ENCODE measurements at places on chromosomes 16 and 17.

GRCh38 chr16:71903608-71904007, 8.3 kb downstream of the IST1 start:
- DNase-seq = no peak

GRCh38 chr16:84775262-84775810, 44.4 kb upstream of the CRISPLD2 start:
- DNase-seq = no peak

DNA sequence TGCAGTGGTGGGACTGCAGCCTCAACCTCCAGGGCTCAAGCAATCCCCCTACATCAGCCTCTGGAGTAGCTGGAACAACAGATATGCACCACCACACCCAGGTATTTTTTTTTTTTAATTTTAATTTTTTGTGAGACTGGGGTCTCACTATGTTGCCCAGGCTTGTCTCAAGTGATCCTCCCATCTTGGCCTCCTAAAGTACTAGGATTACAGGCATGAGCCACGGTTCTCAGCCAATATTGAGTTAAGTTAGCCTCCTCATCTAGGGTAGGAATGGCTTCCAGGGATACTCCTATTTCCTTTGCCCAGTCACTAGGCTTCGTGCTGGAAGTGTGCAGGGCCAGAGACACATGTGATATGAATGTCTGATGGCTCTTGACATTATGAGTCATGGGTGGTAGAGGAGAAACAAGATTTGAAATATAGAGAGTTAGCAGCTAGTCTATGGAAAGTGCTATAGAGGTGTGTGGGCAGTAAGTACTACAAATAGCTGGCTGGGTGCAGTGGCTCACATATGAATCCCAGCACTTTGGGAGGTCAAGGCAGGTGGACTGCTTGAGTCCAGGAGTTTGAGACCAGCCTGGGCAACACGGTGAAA, 8.0 kb upstream of the HES7 start:
- no peak for DNase-seq

DNA sequence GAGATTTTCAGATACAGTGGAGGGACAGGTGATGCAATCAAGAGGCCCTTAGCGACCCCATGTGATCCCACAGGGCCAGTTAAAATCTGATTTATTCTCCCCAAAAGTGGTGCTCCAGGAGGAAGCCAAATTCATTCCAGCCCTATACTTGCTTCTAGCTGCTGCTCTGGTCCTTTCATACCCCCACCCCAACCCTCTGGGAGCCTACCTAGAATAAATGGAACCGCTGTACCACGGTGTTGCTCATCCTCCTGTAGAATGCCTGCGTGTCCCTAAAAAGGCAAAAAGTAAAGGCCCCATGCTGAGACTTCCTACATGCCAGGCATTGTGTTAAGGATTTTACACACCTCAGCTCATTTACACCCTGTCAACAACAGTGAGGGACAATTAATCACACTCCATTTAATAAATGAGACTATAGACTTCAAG, 2.0 kb upstream of the RASL10B start:
- DNase-seq = no peak

Measured in stimulated activated CD8-positive, alpha-beta memory T cell treated with anti-CD3 and anti-CD28 coated beads, Interleukin-4, amount 100 ng/mL, for 4 hours (primary cell).